CD4-positive, alpha-beta T cell treated with Interleukin-6 at 100 ng/mL for 8 hours (primary cell): ENCODE measurements at places on chromosomes 6 and 20.

DNA sequence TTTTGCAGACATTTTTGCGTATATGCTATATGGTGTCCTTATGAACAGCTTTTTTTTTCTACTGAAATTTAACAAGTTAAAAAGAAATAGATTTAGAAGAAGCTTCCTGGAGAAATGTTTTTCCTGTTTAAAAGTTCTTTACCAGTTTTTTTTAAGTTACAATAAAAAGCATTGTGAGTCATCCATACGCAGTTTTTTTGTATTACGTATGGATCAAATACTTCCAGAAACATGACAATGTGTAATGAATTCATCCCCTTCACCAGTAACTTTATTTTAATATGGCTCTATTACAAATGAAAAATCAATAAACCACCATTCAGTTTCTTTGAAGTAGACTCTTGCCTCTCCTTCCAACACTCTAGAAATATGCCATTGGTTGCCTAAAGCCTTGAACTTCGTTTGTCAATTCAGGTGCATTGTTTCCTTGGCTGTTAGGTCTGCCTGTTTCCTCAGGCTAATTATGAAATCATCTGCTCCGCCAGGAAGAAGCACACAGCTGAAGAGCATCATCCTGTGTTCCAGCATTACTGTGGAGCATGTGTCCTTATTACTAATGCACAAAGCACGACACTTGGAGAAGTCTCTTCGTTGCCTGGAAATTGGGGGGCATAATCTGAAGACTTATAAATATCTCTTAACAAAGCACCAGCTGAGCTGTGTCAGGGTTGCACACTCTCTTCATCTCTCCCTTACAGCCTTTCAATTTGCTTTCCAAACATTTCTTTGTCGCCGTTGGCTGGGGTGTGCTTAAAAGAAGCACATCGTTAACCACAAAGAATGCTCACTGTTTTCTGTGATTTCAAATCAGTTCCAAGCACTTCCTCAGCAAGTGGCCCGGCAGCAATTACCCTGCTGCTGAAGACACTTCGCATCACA, 9.6 kb downstream of the MOXD1 start:
- DNase-seq: no peak

- no peak for DNase-seq
Measured at GRCh38 chr20:17725094-17725835, 25.5 kb downstream of the BANF2 start.

GRCh38 chr20:25205277-25206062, 10.0 kb downstream of the ENTPD6 start:
- no peak for DNase-seq

- no peak for DNase-seq
Measured at GRCh38 chr20:36271639-36272546, 34.2 kb upstream of the DLGAP4 start.

GRCh38 chr20:23519556-23519955, 28.6 kb downstream of the CST8 start:
- no peak for DNase-seq
